ENCODE measurements at places on chromosomes 6 and 20.

GRCh38 chr6:169960886-169961611, 209.6 kb downstream of the ERMARD start:
- no peak for DNase-seq

DNA sequence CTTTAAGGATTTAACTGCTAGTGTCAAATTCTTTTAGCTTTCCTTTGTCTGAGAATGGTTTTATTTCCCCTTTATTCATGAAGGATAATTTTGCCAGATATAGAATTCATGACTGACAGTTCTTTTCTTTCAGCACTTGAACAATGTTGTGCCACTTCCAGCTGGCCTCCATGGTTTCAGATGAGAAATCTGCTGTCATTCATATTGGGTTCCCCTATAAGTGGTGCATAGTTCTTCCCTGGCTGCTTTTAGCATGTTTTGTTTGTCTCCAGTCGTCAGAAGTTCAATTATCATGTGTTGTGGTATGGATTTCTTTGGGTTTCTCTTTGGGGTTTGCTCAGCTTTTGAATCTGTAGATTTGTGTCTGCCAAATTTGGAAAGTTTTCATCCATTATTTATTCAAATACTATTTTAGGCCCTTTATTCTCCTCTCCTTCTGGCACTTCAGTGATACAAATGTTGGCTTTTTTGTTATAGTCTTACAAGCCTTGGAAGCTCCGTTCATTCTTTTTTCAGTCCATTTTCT, 76.3 kb upstream of the TGM3 start:
- DNase-seq, result no peak

- no peak for DNase-seq
Observed at GRCh38 chr6:132381381-132381780, 19.9 kb downstream of the MOXD1 start.

DNA sequence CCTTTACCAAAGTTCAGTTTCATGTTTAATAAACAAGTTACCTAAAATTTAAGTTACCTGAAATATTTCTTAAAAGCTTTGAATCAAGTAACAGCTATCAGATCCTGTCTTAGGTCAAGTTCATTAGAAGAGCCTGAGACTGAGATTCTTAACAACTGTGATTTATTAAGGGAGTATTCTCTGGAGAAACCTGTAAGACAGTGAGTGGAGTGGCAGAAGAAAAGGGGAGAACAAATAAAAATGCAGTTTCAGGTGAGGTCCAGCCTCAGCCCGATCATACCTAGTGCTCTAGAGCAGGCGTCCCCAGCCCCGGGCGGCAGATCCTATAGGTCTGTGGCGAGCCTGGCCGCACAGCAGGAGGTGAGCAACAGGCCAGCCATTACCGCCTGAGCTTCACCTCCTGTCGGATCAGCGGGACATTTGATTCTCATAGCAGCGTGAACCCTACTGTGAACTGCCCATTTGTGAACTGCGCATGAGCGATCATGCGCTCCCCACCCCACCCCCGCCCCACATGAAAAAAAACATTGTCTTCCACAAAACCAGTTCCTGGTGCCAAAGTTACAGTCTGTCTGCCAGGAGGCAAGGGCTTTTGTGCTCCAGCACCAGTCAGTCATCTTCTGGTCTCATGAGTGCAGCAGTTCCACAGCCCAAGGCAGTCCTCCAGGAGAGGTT, 59.2 kb upstream of the ADGRB3 start:
- DNase-seq, result peak; percentile 60

DNA sequence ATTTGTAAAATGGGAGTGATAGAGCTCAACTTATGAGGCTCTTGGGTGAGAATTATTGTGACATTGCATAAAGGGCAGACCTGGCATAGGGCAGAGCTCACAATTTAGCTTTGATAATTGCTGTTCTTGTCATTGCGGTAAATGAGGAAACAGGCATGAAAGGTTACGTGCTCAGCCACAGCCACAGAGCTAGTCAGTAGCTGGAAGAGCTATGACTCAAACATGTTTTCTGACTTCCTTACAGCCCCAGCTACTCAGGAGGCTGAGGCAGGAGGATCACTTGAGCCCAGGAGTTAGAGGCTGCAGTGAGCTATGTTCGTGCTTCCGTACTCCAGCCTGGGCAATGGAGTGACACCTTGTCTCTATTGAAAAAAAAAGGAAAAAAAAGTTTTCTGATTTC, 3.5 kb upstream of the GHRH start:
- no peak for DNase-seq

- DNase-seq, result no peak
Observed at GRCh38 chr6:37669306-37669705, 28.4 kb downstream of the MDGA1 start.

GRCh38 chr20:47544240-47544639, 42.6 kb downstream of the NCOA3 start:
- no peak for DNase-seq

GRCh38 chr6:14384175-14384949, 266.8 kb downstream of the CD83 start:
- no peak for DNase-seq

- no peak for DNase-seq
Observed at GRCh38 chr20:54618412-54618811, 143.0 kb downstream of the DOK5 start.

DNA sequence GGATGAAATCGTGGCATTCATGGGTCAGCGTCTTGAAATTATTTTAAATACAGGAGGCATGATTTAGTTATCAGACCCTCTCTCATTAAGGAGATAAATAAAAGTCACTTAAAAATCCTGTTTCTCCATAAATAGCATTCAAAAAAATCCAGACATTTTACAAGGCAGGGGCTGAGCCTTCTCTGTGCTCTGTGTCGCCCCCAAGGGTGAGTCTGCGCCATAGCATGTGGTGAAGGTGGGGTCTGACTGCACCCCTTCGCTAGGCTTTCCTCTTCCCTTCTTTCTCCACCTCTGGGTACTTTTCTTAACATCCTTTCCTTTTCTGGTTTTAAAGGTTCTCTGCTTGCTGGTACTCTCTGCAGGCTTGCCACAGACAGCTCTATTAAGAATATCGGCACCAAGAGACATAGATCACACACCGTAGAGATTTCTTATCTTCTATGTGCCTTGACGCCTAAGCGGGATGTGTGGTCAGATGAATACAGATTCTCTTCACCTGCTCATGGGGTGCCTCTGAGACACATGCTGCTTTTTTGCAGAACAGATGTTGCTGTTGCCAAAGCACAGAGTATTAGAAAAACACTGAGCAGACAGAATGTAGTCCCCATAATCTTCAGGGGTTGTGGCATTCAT, 20.1 kb upstream of the FAM209A start:
- DNase-seq, result no peak

DNA sequence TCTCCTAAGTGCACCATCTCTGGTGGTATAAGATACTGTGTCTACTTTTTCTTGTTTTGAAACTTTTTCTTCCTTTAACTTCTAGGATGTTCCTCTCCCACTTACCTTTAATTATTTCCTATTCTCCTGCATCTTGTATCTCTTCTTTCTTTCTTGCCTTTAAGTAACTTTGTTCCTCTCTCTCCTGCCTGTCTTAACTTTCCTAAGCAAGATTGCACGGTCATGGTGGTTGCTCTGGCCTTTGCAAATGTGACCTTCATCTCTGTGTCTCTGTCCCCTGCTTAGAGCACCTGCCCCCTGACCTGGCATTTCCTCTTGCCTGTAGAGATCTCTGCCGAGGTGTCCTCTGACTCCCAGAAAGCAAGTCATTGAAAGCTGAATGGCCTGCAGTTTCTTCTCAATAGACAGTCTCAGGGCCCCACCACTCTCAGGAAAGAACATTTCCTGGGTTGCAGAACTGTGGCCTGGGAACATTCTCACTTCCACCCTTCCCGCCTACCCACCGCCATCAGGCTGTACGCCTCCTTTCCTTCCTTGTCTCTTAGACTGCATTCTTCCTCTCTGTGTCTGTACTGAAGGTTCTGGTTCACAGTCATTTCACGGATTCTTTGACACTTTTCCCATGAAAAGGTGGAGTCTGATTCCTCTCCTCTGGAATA, 12.8 kb downstream of the ZDHHC14 start:
- DNase-seq, result no peak

- DNase-seq, result no peak
Observed at GRCh38 chr6:145886228-145886956, 71.8 kb upstream of the FBXO30 start.

DNA sequence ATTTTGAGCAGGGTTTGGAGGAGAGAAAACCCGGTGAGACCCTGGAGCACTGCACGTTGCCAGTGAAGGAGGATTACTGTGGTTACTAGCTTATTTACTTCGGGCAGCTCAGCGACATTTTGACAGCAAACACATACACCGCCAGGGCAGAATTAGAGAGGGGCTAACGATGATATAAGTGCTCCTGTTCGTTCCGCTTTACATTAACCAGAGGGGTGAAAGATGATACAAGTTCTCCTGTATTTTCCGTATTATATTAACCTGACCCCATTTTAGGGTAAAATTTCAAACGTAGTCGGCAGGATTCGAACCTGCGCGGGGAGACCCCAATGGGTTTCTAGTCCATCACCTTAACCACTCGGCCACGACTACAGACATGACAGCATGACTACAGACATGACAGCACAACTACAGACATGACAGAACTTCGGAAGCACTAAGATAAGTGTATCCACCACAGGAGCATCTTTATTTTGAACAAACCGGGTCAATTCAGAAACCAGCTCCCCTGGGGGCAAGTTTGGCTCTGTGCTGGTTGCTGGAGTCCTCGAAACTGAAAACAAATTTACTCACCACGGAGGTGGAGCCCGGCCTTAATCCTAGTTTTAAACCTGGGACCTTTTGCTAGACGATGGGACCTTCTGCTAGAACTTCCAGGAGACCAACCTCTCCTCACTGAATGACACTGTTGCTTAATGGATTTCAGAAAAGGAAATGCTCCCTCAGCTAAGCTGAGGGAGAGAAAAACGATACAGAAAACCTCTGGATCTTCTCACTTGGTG, 80.4 kb upstream of the ZNF184 start:
- DNase-seq, result no peak

GRCh38 chr6:82025271-82025670, 222.3 kb downstream of the IBTK start:
- DNase-seq, result no peak

DNA sequence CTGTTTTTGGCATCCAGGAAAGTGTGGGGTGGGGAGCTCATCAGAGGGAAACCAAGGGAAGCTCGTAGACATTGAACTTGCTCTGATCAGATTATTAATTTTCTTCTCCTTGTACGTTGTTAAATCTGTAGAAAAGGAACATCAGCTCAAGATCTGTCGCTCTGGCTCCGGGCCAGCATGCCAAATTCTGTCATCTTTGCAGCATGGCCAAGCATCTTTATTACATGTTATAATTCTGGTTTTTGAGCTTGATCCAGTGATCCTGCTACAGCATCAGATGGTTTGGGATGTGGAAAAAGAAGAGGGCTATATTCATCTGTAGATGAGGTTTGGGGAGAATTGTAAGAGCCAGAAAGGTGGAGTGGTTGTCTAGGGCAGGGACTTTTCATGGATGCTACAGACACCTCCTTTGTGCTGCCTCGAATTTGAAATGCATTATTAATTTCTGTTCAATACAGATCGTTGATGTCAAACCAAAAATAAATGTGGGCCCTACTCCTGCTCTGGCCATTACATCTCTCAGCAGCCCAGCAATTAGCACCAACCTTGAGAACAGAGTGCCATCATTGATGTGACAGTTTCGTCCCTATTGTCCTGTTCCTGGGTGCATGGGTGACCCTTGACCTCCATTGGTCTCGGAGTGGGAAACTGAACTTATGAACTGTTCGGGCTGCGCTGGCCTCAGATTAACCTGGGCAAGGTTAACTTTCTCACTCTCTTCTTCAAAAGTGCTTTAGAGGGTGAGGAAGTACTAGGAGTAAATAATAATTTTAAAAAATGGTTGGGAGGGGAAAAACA, 250.8 kb downstream of the SOX4 start:
- no peak for DNase-seq

- DNase-seq, result no peak
Observed at GRCh38 chr20:57205606-57206219, 60.7 kb downstream of the BMP7 start.

DNA sequence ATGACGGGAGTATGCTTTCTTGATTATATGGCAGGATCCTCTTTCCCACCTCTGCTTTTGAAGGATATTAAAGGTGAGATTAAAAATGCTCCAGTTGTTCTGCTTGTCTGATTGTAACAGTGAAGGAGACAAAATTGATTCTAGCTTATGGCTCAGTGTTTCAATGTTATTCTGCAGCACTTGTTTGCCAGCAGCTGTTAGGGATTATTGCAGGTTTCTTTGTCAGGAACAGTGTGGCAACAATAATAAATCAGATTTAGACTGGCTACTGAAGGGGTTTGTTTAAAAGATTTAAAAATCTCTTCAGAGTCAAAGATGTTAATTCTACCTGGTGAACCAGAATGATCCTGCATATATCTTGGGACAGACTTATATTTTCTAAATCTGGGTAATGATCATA, 126.9 kb downstream of the LAMA2 start:
- DNase-seq, result no peak

- no peak for DNase-seq
Observed at GRCh38 chr6:153108315-153108714, 22.8 kb downstream of the RGS17 start.

GRCh38 chr20:24451428-24451827, 18.0 kb upstream of the SYNDIG1 start:
- DNase-seq, result no peak

GRCh38 chr20:16749573-16749972, 1.4 kb downstream of the OTOR start:
- DNase-seq, result no peak

DNA sequence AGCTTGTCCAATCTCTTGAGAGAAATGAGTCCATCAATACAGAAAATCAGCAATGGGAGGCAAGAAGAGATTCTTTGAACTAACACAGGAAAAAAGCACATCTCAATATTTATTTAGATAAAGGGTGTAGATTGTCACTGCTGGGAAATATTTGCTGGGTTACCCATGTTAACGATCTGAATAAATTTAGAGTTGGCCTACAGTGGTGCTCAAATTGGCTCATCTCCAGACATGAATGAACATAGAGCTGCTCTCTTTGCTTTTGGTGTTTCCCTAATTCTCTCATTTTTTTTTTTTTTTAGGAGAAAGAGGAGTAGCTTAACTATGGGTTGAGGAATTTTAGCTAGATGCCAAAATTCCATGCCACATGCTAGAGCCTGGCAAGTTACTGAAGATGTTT, 471.2 kb downstream of the PKHD1 start:
- no peak for DNase-seq

- DNase-seq, result no peak
Observed at GRCh38 chr20:9241721-9242427, 173.0 kb downstream of the PLCB4 start.

DNA sequence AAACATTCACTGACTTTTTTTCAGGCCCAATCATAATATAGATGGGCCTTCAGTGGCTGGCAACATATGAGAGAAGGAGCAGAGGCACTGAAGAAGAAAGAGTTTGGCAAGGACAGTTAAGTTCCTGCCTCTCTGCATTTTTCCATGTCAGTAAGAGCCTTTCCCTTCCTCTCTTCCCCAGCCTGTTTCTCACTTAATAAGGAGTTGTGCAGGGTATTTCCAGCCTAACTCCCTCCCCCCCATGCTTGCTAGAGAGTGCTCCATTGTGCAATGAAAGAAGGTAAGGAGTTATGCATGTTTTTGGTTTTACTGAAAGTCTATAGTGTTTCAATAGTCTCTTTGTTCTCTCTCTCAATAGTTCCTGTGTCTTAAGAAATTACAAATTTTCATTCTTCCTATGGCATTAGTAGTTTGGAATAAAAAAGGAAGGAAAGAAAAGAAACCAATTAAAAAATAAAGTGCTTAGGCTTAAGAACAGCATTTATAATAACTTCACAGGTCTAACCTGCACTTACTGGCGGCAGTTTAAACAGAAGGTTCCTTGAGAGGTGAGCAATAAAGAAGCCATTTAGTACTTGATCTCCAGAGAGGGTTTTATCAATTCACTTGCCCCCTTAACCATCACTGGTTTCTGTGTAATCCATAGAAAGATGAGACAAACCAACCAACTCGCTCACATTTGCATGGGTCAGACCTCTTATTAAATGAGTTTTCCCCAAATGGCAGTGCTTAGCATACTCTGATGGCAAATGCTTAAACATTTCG, 251.1 kb downstream of the PTPRT start:
- no peak for DNase-seq
